Stimulated activated CD4-positive, alpha-beta T cell treated with anti-CD3 and anti-CD28 coated beads, Interleukin-1b, Interleukin-23, amount 100 ng/mL, for 1 hour (primary cell): ENCODE measurements at places on chromosomes 16 and 17.
A peak's percentile ranks its signal among the peaks of the same experiment; 100 is the strongest.

DNA sequence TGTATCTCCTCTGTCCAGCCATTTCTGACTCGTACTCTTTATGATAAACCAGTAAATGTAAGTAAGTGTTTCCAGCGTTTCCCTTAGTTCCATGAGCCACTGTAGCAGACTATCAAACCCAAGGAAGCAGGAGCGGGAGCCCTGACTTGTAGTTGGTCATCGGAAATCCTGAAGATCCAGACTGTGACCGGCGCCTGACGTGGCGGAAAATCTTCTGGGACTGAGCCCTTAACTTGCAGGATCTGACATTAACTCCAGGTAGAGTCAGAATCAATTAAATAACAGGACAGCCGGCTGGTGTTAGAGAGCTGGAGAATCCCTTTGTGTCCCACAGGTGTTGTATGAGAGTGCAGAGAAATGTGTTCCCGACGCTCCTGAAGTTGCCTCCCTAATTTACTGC, 4.0 kb downstream of the GLOD4 start:
- no peak for DNase-seq

DNA sequence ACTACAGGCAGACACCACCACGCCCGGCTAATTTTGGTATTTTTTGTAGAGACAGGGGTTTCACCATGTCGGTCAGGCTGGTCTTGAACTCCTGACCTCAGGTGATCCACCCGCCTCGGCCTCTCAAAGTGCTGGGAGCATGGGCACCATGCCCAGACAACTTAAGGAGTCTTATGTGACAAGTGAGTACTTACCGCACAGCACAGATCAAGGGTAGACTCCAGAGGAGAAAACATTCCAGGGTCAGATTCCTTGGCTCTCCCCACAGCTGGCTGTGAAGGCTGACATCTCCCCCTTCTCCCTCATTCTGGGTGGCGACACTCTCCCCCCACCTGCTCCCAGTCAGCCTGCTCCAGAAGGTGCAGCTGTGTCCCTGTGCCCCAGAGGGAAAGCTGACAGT, 10.6 kb downstream of the ZSCAN10 start:
- no peak for DNase-seq

- DNase-seq = no peak
These were observed 5.1 kb downstream of the RGS11 start for GRCh38 chr16:270381-271255.

DNA sequence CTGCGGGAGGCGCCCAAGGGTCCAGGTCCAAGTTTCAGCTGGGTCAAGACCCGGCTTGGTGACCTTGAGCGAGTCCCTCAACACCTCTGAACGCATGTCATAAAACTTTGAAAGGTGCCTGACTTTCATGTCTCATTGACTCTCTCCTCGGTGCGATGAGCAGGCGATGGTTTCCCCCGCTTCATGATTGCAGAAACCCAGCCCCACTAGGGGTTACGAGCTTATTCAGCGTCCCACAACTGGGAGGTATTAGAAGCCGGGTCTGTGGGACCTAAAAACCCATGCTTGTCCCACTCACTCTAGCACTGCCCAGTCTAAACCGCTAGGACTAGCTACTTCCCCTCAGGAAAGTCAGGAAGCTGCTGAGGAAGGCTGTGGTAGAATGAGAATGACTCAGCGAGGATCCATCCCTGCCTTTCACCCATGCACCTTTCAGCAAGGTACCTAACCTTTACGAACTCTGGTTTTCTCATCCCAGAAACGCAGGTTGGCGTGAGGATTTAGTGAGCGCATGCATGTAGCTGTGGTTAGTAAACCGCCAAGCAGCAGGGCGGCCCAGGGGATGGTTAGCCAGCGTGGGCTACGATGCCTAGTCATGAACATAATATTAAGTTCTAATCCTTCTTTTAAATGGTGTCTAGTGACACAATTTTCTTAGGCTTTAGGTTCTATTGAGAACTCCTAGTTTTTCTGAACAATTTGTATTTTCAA, 26.2 kb upstream of the RFFL start:
- DNase-seq = no peak

DNA sequence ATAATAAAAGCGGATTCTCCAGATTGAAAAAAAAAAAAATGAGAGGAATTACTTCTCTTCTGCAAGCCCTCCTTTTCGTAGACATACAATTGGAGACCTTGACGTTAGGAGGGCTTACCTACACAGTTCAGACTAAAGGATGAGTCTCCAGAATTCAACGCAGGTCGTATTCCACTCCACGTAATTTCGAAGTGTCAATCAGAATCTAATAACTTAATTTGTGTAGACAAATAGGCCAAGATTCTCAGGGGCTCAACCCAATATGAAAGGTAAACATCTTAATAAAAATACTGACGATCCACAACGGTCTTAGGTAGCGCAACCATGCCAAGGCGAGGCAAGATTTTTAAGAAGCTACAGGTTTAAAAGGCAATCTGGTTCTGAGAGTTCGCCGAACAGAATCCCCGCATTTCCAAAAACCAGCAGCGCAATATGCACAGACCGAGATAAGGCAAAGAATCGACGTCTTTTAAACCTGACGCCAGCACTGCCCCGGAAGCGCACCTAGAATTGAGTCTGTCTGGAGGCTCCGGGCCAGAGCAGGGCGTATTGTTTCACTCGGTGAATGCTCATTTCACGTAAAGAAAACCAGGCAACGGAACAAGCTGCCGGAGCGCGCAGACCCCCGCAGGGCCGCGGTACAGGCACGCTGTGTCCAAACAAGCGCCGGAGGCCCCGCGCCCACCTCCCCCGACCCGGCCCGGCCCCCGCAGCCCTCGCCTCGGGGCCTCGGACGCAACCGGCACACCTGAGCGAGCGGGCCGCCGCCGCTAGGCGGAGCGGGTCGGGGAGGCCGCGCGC, 623 bp downstream of the MBTPS1 start:
- peak; percentile 20 for DNase-seq

DNA sequence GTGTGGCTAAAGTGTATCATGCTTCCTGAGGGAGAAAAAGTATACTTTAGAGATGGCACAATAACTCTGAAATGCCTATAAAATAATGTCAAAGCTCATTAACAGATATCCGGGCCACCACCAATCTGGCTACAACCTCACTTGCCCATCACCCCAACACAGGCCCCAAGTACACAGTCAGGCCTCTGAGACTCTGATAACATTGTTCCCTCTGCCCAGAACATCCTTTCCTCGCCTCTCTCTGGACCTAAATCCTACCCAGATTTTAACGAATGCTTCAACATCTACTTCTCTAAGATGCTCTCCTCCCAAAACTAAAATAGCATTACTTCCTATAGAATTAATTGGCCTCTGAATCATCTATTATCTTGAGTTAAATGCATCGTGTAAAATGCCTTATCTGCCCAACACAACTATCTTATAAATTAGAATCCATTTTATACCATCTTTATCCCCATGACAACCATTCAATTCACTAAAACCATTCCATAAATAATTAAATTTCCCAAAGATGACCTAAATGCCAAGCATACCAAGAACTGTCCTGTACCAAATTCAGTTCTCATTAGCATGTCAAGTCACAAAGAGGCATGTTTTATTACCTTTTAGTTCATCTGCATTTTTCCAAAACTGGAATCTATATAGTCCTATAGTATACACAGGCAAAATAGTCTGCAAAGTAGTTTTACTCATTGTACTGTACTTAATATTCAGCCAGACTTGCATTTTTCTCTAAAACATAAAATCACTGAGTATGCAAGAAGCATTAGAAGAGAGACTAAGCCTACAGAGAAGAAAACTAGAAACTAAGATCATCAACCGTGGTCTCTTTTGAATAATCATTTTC, 15.7 kb downstream of the HELZ start:
- DNase-seq = no peak

GRCh38 chr17:28738680-28739384, 5.0 kb upstream of the TRAF4 start:
- DNase-seq = peak; percentile 51

DNA sequence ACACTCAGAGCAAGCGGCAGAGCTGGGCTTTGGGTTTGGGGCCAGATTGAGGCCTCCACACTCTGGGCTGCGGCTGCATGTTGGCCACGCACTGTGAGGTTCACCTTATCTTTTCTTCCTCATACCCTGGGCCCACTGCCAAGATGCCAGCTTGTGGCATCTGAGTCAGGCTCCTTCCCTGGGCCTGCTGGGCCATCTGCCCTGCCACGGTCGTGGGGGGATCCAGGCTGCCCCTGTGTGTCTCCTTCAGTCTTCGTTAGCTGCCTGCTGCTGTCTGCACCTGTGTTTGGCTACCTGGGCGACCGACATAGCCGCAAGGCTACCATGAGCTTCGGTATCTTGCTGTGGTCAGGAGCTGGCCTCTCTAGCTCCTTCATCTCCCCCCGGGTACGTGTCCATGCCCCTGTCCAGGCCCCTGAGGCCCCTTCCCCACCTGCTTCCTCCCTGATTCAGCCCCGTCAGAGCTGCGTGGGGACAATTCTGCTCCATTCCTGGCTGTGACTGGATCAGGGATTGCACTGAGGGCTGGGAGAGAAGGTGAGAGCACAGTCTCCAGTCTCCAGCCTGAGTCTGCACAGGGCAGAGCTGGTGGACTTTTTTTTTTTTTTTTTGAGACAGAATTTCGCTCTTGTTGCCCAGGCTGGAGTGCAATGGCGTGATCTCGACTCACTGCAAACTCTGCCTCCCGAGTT, 11.2 kb downstream of the SPNS3 start:
- DNase-seq = no peak

GRCh38 chr17:44543213-44543904, 13.9 kb upstream of the FZD2 start:
- no peak for DNase-seq

- DNase-seq = no peak
These were observed 32.4 kb downstream of the SNX11 start for GRCh38 chr17:48139944-48140343.

GRCh38 chr17:50565402-50566350, 5.2 kb downstream of the CACNA1G start:
- DNase-seq = no peak

- DNase-seq = no peak
These were observed 670.9 kb downstream of the TOX3 start for GRCh38 chr16:51875834-51876600.

GRCh38 chr17:19939993-19940721, 37.5 kb downstream of the AKAP10 start:
- DNase-seq = no peak

- no peak for DNase-seq
These were observed 36.5 kb downstream of the FA2H start for GRCh38 chr16:74738113-74738541.

DNA sequence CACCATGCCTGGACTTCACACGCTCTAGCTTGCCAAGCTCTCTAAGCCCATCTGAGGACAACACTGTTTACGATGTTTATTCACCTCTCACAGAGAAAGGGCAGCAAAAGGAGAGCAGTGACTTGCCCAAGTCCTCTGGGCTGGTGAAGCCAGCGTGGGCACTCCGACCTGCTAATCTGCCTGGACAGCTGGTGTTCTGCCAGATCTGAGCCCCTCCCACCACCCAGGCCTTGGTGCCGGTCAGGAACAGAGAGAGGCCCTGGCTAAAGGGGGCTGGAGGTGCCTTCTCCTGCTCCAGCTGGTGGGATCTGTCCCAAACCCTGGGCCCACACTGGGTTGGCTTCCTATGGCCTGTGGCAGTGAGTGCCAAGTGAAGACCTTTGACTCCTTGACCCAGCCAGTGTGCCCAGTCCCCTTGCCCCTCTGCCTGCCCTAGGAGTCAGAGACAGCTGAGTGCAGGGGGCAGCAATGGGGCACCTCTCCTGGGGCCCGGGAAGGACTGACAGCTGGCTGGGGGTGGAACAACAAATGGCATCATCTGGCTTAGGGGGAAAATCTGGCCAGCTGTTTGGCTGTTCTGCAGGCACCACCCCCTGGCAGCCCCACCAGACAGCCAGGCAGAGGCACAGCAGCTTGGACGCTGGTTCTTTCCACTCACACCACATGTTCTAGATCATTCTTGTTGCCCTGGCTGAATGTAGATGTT, 1.8 kb upstream of the SLC4A1 start:
- no peak for DNase-seq

GRCh38 chr17:28335959-28336871, 654 bp downstream of the TNFAIP1 start:
- no peak for DNase-seq

DNA sequence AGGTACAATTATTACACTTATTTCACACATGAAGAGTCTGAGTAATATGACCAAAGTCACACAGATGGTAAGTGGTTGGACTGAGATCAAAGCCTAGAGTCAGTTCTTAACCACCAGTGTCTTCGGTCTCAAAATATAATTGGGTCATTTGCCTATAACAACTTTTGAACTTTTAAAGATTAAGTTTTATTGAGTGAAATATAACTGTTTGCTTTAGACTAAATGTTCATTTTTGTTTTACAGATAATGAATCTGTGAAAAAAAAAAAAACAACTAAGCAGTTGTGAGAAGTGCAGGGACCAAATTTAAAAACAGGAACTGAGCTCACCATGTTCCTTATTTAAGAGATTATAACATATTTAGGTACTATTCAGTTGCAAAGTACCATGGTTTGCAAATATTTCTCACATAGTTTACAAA, 150.1 kb downstream of the ITFG1 start:
- DNase-seq = no peak

- no peak for DNase-seq
These were observed 1.8 kb downstream of the SOX8 start for GRCh38 chr16:983044-984030.

DNA sequence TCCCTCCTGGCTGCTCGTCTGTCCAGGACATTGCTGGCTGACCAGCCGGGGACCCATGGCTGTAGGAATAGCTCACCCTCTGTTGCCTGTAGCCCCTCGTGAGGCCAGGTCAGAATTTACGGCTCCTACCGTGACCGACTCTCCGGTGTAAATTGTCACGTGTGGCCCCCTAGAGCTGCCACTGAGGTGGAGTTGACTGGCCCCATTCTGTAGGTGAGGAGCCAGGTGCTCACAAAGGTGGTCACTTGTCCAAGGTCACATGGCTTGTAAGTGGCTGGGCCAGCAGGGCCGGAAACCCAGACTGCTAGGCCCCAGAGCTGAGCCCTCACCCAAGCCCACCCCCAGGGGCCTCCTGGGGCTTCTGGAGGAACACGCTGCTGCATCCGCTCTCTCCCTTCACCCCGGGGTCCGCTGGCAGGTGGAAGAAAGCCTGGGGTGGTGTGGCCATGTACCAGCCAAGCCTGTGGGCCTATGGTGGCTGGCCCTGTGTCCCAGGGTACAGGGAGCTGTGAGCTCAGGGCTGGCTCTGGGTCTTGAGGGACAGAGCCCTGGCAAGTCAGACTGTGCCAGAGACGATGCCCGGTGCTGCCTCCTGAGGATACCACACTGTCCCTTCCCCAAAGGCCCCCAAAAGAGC, 120.7 kb downstream of the RAB11FIP4 start:
- no peak for DNase-seq

GRCh38 chr17:77606865-77607210, 351.7 kb upstream of the TNRC6C start:
- DNase-seq = no peak

GRCh38 chr16:28951410-28951943, 740 bp downstream of the NFATC2IP start:
- no peak for DNase-seq

DNA sequence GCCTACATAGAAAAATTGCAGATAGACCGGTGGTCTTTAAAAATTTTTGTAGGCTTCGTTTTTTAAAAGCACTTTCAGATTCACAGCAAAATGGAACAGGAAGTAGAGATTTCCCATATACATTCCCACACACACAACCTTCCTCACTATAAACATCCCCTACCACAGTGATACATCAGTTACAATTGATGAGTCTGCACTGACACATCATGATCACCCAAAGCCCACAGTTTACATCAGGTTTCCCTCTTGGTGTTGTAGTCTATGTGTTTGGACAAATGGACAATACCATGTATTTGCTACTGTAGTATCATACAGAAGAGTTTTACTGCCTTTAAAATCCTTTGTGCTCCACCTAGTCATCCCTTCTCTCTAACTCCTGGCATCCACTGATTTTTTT, 113.9 kb upstream of the ADAMTS18 start:
- no peak for DNase-seq
